Activated naive CD4-positive, alpha-beta T cell treated with anti-CD3 and anti-CD28 coated beads for 36 hours (primary cell): ENCODE measurements at places on chromosomes 2 and 18. TPM values are rescaled to one million over a fixed set of nuclear protein-coding genes. Genes with fewer than 3 reads are reported as not detected.

GRCh38 chr18:51617572-51618260 lies 420.2 kb upstream of the MEX3C start:
- no peak for DNase-seq

- no peak for DNase-seq
These were observed 171.2 kb downstream of the ASB1 start for GRCh38 chr2:238597638-238598528.

GRCh38 chr2:8315531-8316165 lies 366.2 kb upstream of the ID2 start:
- DNase-seq, result no peak

DNA sequence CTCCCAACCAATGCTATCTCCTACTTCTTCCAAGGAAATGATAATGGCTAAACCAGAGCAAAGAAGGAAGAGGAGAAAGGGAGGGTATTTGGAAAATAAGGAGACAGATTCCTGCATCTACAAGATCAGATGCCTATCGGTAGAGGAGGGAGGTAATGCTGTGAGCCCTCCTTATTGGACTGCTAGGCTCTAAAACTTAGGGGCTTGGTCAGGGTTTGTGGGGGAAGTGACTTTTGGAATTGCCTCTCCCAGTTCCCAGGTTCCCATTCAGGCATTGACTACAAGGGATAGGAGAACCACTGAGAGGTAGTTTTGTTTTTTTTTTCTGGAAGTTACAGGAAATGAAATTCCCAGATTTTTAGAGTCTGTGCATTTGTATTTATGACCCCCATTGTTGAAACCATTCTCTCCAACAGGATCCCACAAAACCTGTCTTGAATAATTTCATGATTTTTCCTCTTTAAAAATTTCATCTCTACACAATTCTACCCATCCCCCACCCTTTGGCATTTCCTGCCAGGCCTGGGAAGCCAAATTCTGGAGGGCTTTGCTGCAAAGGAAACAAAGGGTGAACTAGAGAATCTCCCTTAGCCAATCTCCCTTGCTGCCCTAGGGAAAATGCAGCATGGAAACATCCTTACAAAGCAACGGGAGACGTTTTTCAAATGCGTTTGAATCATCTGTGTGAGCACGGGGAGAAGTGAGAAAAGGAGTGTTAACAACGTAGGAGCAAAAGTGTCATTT lies 282.1 kb upstream of the EPAS1 start:
- DNase-seq, result no peak

The SPATA3 gene
- total RNA-seq, result not detected

The SKOR2 gene
- total RNA-seq, result not detected

The SOX11 gene
- not detected for total RNA-seq
